Immature natural killer cell (primary cell): ENCODE measurements at places on chromosomes 2 and 18. TPM values are rescaled to one million over a fixed set of nuclear protein-coding genes. Genes with fewer than 3 reads are reported as not detected.
A peak's percentile ranks its signal among the peaks of the same experiment; 100 is the strongest.

Gene ZNF521
- polyA plus RNA-seq = not detected

Gene SLC9A2
- polyA plus RNA-seq = not detected

Gene MATN3
- not detected for polyA plus RNA-seq

- DNase-seq = no peak
Measured at GRCh38 chr2:195985741-195986140, 82.9 kb downstream of the DNAH7 start.

DNA sequence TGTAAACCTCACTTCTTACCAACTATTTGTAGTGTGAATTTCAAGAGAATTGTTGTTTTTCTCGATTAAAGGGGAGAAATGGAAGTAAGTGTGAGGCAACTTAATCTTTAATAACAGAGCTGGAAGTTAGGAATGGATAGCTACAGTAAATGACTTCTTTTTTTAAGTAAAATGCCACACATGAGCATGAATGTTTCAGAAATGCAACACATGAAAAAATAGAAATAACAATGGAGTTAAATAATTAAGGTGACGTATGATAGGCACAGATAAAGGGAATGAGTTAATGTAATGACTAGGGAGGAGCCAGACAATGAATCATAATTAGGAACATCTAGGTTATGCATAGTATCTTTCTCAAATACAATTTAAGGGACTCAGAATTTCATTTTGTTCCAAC lies 3.4 kb downstream of the REL start:
- DNase-seq = no peak

DNA sequence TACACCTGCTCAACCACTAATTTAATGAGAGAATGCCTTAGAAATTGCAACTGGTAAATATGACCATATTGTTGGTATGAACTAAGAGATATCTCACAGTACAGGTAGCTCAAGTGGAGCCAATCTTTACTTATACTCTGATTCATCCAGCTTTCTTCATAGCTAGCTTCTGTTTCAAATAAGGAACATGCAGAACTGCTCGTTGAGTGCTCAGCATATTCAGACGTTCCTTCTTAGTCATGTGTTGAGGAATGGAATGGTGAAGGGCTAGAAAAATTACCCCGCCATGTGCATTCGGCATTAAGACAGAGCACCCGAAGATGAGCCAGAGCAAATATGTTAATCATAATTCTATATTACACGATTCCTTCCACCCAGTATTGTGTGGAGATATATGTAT lies 144.0 kb upstream of the VRK2 start:
- no peak for DNase-seq

DNA sequence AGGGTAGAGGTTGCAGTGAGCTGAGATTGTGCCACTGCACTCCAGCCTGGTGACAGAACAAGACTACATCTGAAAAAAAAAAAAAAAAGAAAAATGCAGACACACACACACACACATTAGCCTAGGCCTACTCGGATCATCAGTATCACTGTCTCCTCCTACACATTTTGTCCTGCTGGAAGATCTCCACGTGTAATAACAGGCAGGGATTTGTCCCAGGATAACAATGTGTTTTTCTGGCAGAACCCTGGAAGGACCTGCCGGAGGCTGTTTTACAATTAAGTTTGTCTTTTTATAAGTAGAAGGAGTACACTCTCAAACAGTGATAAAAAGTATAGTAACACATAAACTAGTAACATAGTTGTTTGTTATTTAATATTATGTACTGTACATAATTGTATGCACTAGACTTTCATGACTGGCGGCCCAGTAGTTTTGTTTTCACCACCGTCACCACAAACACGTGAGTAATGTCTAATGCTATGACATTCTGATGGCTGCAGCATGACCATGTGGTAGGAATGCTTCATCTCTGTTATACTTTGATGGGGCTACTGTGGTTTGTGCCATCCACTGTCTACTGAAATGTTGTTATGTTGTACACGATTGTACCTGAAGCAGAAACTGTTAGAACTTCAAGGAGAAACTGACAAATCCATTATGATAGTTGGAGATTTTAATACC lies 130.6 kb downstream of the ATP9B start:
- DNase-seq = peak; percentile 54
